Muscle of leg (tissue), 16 donors: ENCODE measurements at places on chromosomes 4 and X. TPM values are rescaled to one million over a fixed set of nuclear protein-coding genes. Genes with fewer than 3 reads are reported as not detected.
A peak's percentile ranks its signal among the peaks of the same experiment; 100 is the strongest.

The PPP1R3F gene
- 7.0 TPM for polyA plus RNA-seq

The IL15 gene
- 3.7 TPM for polyA plus RNA-seq

The CXCL3 gene
- 0.84 TPM for polyA plus RNA-seq

The PCDH18 gene
- 58.9 TPM for polyA plus RNA-seq

The CYBB gene
- 26.9 TPM for polyA plus RNA-seq

DNA sequence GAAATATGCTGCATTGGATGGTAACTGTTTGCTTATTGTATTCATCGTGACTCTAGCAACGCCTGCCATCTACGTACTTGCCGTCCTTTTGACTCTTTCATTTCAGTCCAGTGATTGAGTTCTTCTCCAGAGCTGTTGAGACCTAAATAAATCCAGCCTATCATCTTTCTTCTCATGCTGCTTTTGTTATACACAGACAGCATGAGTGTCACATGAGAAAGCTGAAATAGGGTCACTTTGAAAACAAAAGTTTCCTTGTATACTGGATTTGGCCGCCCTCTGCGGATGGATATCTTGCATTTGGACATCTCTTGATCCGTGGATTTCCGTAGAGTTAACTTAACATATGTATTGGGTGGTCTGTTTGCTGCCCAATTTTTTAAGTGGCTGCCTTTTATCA, 67.2 kb downstream of the TMPRSS11F start:
- DNase-seq: no peak

DNA sequence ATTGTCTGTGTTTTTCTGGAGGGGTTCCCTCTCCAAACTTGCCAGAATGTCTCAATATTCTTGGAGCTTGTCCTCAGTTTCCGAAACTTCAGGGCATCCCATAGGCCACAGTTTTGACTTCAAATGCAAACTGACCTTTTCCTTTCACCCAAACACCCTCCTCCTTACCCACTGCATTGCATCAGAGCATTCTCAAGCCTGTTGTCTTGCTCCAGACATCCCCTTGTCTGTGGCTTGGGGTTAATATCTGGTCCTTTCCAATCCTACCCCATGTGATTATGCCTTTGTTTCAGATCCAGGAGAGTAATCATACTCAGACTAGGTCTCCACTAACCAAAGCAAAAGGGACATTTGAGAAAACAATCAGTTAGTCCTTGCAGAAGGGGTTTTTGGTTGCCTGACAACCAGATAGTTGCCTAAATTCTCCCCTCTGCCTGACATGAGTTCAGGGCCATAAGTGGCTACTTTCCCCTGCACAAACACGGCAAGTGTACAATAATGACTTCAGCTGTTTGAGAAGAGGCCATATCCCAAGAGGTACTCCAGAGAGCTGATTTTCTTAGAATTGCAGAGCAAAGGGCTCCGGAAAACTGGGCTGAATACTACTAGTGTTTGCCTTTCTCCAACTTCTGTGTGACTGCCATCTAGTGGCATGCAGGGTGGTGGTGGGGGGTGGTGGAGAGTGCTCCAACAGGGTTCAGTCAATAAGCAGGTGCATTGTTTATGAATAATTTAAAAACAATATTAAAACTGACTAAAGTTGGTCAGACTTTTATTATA, 130.2 kb downstream of the CHRDL1 start:
- DNase-seq: peak; percentile 67

DNA sequence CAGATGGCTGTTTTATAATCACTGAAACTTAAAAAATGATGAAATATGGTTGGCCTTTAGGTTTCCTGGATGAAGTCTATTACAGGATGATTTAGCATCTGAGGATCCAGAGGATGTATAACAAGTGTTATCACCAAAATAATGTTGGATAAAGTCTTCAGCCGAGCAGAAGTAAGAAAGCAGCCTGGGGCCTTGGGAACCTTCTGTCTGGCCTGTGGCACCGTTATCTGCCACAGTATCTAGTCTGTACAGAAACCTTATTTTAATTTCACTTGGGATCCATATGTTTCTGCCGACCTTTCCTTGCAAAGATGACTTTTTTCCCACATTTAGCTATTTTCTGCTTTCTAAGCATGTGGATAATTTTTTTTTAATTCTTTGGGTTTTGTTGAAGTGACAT, 20.5 kb upstream of the ANTXR2 start:
- no peak for DNase-seq

GRCh38 chr4:154877110-154877760, 96.2 kb downstream of the RBM46 start:
- DNase-seq: peak; percentile 29

DNA sequence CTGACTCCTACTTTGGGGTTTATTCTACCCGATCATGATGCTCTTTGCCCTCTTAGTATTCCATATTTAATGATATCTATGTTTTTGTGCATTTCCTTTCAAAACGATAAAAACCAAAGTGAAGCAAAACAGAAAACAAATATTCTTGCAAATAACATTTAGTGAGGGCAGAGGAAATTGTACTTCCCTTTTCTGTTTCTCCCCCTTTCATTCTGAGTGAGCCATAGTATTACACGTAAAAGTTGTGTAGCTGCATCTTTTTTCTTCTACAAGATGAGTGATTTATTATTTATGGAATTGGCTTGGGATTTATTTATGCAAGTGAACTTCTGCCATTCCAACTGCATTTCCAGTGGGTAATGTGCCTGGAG, 109.9 kb downstream of the AFF2 start:
- DNase-seq: no peak

- peak; percentile 78 for DNase-seq
Measured at GRCh38 chr4:9898596-9899305, 117.3 kb downstream of the DRD5 start.

GRCh38 chr4:8553991-8554405, 26.2 kb upstream of the GPR78 start:
- DNase-seq: no peak
